Fibroblast of gingiva (primary cell): ENCODE measurements at places on chromosomes 1 and 21.

DNA sequence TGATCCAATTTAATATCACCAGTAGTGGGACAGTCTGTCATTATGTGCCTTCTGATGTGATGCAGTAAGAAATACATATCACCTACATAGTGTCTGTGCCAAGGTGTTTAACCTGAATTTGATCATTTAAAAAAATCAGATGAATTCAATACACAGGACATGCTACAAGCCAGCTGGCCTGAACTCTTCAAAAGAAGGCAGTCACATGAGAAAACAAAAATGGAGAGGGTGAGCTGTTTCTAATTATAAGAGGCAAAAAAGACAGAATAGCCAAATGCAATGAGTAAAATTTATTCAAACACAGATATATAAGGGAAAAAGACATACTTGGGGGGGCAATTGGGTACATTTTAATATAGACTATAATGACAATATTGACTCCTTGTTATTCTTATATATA, 66.5 kb downstream of the ST3GAL3 start:
- peak; percentile 33 for DNase-seq

GRCh38 chr1:28173151-28173979, 3.1 kb downstream of the PTAFR start:
- DNase-seq: no peak

DNA sequence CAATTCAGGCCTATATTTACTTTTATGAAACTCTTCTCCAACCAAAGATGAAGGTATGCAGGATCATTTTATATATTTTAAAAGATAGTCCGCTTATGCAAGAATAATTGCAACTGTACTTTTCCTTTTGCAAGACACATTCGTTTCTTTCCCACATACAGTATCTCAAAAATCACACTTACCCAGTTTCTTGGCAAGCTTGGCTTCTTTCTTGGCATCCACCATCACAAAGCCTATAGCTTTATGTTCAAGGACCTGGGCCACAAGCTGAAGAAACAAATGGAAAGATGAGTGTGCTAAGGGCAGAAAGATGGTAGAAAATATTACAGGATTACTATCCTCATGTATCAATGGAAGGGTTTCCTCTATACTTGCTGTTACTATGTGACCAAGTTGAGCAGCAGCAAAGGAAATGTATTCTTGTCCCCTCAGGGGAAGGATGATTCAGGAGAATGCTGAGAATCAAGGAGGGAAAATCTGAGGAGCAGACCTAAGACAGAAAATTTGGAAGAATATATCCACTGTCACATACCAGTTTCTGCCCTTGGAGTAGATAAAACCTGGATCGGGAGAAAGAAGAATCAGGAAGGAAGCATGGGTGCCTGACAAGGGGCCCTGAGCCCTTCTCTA, 23.8 kb downstream of the CASQ2 start:
- no peak for DNase-seq

GRCh38 chr1:246805135-246805716, 81.0 kb downstream of the SCCPDH start:
- DNase-seq: no peak

DNA sequence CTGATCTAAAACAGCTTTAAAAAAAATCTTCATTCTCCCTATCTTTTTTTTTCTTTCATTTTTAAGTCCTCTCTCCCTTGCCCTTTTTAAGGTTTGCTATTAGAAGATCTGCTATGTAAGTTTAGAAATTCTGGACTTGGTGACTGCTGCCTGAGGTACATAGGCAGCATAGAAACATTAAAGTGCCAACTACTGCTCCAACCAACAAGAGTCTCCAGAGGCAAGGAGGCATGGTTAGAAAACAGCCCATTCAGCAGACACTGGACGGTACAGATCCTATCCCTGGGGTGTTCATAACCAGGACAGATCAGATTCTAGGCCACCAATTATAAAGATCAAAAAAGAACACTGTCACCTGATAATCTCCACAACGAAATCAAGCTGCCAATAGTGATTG, 36.6 kb downstream of the GPR3 start:
- no peak for DNase-seq

- DNase-seq: no peak
These were observed 20.5 kb upstream of the TENT5B start for GRCh38 chr1:27033043-27033746.
